AML-193 (cell line): ENCODE measurements at places on chromosomes 3 and 15.

DNA sequence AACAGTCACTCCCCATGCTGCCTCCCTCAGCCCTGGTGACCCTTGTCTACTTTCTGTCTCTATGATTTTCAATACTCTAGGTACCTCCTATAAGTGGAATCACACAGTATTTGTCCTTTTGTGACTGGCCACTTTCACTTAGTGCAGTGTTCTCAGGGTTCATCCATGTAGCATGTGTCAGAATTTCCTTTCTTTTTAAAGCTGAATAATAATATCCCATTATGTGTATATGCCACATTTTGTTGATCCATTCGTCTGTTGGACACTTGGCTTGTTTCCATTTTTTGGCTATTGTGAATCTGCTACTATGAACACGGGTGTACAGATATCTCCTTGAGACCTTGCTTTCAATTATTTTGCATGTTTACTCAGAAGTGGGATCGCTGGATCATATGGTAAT is 34.1 kb downstream of the PML start:
- DNase-seq, result no peak

GRCh38 chr3:41627477-41628087 is 334.3 kb downstream of the ULK4 start:
- no peak for DNase-seq

DNA sequence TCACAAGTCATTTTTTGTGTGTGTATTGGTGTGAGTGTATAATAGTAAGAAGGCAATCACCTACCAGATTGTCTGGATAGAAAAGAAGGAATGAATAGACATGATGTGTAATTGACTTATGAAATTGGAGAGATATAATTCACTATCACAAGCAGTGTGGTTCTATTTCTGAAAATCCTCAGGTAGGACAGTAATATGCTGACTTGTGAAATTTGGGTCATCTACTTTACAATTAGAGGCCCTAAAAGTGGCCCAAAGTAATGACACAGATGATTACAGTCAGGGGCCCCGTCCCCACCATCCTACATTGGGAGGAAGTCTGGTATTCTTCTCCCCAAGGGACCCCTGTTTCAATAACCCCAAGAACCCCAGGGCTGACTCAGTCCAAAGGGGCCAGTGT is 73.6 kb upstream of the SELENOK start:
- no peak for DNase-seq

GRCh38 chr3:128412180-128413002 is 54.3 kb downstream of the DNAJB8 start:
- no peak for DNase-seq

DNA sequence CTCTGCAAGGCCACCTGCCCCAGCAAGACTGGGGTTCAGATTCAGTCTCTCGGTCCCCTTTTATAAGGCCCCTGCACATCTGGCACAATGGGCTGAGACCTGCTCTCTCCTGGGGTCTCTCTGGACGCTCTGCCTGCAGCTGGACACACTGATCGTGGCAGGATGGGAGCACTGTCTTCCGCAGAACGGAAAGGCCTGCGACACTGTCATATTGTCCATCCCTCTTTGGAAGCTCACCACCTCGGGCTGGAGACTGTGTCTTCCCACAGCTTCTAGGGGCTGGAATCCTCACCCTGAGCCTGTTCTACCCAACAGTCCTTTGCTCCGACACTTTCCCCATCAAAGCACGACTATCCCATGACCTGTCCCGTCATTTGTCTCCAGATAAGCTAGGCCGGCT is 11.5 kb upstream of the IGDCC4 start:
- no peak for DNase-seq

DNA sequence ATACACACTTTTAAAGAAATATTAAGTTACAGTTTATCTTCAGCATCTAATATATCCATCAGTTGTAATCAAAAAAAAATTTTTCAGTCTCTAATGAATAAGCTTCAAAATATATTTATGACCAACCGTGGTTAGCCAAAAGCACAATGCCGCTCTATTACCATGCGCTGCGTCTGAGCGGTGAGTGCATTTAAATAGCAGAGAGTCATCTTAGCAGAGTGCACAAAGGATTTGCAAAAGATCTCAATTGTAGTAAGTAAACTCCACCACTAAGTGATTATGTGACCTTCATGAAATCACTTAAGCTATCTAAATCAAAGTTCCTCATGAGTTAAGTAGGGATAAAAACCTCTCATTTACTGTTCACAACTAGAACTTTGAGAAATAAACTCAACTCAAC is 4.9 kb downstream of the TP63 start:
- no peak for DNase-seq

- no peak for DNase-seq
These were observed 30.0 kb downstream of the RUBCN start for GRCh38 chr3:197706658-197707057.

DNA sequence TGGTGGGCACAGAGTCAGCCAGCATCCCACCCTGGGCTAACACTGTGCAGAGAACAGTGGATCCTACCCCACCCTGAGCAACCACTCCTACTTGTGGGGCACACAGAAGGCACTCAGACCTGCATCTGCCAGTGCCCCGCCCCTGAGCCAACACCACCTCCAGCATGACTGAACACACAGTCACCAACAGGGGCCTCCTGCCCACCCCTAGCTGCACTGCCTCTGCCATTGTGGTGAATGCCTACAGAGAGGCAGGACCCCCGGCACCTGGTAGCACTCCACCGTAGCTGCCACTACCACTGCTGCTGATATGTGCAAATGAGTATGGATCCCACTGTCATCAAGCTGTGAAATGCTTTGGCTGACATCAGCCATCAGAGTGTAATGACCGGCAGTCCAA is 123.1 kb downstream of the ADAMTSL3 start:
- no peak for DNase-seq

- DNase-seq, result no peak
These were observed 166.8 kb upstream of the MRPL3 start for GRCh38 chr3:131669600-131669999.

DNA sequence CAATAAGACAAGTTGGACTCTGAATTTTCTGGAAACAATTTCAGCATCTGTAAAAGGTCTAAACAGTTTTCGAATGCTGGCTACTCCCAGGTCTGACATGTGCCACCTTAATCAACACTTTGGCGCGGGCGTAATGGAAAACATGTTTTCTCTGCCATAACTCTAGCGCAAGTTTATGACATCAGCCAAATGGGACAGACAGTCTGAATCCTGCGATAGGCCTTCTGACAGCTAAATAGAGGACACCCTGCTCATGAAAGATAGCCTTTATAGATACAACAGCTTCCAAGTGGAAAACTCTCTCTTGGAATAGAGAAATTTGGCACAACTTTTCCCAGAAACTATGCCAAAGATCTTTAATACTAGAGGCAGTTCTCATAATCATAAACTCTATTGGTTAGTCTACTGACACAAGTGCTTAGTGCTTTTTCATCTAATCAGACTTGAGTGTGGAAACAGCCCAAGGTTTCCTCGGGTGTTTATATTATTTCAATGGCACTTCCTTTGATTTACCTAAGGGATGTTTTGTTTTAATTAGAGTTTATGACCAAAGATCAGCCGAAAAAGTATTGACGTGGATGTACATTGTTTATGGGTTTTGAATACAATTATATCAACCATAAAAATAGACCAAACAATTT is 120.1 kb upstream of the DPH6 start:
- DNase-seq, result no peak

GRCh38 chr3:100032243-100032642 is 82.1 kb downstream of the FILIP1L start:
- no peak for DNase-seq

DNA sequence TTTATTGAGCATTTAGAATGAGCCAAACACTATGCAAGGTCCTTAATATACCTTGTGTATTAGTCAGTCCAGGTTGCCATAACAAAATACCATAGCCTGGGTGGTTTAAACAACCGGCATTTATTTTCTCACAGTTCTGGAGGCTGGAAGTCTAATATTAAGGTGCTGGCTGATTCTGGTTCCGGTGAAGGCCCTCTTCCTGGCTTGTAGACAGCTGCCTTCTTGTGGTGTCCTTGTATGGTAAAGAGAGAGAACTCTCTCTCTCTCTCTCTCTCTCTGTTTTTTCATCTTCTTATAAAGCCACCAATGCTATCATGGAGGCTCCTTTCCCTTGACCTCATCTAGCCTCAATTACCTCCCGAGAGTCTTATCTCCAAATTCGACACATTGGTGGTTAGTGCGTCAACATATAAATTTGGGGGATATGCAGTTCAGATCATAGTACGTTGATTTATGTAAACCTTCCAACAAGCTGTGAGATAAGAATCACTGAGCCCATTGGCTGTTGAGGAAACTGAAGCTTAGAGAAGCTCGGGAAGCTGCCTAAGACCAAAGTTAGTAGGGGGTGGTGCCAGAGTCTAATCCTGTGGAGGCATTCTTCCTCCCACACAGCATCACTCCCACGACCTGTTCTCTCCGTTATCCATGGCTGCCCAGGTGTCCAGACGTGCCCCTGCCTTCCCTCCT is 298.0 kb upstream of the PROK2 start:
- no peak for DNase-seq

GRCh38 chr15:38255690-38256089 is 3.1 kb downstream of the SPRED1 start:
- no peak for DNase-seq

DNA sequence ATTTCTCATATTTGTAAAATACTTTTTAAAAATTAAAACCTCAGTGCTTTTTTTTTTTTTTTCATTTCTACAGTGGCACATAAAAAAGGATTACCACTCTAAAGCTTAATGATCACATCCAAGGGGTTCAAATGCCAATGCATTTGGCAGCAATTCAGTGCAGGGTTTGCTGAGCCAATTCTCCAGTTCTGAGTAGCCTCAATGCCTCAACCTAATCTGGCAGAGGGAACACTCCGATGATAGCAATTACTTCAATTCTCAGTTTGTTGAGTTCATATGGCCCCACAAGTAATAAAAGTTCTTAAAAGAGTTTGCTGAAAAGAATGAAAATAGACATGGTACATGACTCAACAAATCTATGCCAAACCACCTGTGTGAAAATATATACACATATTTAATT is 79.3 kb upstream of the RBMS3 start:
- no peak for DNase-seq

DNA sequence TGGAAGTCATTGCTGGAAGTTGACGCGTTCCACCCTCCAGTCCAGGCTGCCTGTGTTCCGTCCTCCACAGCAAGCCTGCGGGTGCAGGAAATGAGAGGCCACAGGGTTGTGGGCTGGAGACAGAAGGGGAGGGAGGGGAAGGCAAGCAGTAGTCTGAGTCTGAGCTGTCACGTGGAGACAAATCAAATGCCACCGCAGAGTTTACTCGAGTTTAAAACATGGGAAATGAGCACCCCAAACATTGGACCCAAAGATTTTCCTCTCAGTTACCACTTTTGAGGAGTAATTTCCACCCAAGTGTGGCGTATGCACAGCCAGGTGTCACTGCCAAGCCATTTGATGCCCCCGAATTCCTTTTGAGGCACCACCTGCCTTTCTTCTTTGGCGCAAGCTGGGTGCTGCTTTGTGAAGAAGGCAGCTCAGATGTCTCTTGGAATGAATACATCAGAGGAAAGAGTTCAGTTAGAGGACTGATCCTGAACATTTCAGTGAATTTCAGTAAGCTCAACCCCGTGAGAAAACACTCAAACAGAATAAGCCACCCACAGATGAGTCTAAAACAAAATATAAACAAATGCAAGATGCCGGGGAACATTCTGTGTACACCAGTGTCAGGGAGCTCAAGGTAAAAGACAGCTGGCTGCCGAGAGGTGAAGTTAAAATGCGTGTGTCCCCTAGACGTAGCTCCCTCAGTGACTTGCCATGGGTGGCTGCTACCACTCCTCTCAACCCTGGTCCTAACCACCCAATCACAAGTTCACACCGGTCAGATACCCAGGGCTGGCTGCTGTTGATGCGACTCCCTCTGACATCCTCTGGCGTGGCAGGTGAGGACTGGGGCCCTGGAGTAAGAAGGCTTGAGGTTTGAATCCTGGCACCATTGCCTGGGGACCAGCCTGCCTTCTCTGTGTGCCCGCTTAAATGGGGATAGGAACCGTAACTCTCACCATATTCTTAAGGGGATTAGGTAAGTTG is 203.8 kb downstream of the UACA start:
- DNase-seq, result peak; percentile 63

DNA sequence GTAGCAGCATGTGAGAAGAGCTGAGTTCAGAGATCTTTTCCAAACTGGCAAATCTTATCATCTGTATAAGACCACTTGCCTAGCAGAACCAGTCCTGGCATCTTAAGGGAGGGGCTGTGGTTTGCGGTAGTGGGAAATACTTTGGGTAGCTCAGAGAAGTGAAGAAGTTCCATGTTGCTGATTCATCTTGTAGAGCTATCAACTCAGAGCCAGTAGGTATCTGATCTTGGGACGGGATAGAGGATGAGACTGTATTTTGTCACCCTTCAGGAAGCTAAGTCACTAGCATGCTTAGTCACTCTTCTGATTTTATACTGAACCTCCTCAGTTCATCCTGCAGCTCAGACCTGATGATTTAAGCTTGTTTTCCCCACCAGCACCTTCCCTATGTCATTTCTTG is 211.4 kb downstream of the NR1D2 start:
- DNase-seq, result no peak

DNA sequence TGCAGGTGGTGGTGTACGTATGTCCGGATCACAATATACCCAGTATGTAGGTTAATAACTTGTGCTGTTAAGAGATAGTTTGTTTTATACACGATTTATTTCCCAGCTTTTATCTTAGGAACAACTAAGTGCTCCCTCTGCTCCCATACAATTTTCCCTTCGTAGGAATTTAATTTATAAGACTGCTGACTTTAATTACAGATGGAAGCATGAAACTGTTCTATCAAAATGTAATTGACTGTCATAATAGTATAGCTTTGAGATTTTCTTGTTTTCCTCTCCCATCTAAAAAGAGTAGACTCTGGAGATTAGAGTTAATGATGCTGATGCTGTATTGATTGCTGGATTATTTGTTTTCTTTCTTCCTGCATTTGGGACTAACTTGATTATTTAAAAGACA is 370.7 kb upstream of the SGO1 start:
- no peak for DNase-seq

DNA sequence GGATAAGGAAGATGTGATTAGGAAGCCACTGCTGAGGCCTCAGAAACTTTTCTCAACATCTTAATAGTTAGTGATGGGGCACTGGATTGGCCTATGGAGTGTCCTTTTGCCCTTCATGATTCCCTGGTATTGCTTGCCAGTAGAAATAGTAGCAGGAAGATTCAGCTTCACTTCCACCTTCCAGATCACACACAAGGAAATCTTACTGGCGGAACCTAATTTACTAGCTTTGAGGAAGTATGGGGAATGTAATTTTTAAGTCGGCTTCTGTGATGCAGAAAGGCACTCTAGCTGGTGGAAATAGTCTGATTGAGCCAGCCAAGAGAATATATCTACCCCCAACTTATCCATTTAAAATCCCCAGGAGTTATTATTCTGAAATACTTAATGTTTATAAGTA is 46.5 kb downstream of the LPP start:
- DNase-seq, result no peak
